ENCODE measurements at places on chromosomes 2 and 18.

DNA sequence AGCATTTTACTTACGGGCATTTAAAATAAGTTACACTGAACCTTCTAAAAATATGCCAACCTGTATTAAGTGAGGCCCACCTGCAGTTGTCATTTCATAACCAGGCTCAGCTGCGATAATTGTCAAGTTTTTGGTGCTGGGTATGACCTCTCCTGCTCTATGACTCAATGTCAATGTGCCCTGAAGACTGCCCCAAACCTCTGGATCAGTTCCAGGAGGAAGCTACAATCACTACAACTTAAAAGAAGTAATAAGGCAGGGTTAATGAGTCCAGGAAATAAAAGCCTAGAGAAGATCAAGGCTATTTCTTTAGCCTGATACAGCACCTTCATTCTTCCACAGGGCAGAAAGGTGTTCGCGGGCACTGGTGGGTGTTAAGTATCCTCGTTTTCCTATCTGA is 22.9 kb downstream of the POLR1A start:
- DNase-seq = no peak

GRCh38 chr2:219661955-219662395 is 34.5 kb downstream of the SLC4A3 start:
- no peak for DNase-seq

- DNase-seq = no peak
Observed at GRCh38 chr18:65869527-65869926, 118.7 kb downstream of the CDH7 start.

DNA sequence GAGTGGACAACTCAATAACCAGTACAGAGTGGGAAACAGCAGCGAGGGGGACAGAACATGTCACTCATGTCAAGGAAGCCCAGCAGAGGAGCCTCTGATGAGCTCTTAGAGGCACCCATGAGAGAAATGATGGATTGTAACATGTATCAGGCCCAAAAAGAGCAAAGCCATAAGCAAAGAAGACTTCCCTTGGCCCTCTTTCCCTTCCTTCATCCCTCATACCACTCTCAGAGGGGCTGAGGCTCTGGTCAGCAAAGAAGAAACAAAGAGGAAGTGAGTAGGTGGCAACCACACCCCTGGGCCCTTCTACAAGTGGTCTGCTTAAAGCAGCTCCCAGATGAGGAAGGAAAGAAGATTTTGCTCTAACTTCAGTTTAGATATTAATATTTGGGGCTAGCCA is 112.8 kb downstream of the CDC42EP3 start:
- no peak for DNase-seq

GRCh38 chr2:64330281-64331113 is 123.5 kb upstream of the LGALSL start:
- peak; percentile 55 for DNase-seq

DNA sequence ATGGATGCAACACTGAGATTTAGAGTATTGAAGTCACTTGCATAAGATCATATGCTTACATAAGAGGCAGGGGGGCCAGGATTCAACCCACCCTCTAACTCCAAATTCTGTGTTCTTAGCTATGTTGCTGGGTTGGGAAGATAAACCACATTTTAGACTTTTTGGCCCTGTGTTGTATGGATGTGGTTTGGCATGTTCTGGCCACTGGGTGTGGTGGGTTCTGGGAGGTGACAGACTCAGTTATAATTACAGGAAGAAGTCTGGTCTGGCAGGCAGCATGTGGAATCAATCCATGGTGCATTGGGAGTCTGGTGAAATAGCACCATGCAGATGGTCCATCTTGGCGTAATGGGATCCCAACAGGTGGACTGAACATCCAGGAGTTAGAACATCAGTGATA is 138.9 kb downstream of the LTBP1 start:
- DNase-seq = no peak

GRCh38 chr2:38499548-38500282 is 103.0 kb downstream of the HNRNPLL start:
- DNase-seq = no peak

DNA sequence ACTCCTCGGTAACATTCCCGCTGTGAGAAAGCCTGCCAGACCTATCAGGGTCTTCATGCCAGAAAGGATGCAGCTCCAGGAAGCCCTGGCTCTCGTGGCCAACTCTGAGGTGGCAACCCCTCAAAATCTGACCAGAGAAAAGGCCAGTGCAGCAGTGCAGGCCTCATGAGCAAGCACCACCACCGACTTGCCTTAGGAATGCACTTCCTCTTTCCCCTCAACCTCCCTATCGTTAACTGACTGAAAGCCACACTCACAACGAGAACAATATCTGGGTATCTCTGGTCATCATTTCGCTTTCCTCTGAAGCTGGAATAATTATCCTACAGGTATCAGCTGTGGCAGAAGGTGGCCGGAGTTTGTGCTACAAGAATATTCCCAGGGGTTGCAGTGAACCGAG is 101.4 kb upstream of the POU3F3 start:
- no peak for DNase-seq

DNA sequence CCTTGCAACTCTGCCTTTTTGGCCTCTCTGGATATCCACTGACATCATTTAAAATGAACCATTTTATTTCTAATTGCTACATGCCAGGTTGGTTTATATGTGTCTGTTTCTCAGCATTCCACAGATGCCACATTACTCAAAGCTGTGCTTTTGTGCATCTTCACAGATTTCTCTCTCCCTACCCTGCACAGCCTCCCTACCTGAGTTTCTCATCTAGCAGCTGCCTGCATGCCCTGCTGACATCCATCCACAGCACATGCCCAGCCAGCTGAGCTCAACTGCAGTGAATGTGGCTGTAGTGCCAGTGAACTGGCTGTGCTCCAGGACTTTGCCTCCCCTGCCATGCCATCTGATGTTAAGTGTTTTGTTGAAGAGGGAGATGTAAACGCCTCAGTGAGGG is 44.5 kb downstream of the PKP4 start:
- no peak for DNase-seq

DNA sequence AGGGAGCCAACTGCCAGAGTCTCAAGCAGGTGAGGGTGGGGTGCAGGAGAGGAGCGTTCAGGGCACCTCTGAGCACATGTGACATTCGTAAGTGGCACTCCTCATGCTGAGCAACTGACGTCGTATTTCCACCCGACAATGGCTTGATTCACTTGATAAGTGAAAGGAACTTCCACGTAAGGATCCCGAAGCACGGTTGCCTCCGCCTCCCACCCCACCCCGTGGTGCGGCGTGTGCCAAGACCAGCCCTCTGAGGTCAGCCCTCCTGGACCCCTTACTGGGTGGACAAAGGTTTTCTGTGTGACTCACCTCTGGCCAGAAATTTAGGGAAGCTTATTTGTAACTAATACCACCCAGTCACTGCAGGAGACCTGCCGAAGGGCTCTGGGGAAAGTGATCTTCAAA is 59.9 kb downstream of the AGAP1 start:
- no peak for DNase-seq

DNA sequence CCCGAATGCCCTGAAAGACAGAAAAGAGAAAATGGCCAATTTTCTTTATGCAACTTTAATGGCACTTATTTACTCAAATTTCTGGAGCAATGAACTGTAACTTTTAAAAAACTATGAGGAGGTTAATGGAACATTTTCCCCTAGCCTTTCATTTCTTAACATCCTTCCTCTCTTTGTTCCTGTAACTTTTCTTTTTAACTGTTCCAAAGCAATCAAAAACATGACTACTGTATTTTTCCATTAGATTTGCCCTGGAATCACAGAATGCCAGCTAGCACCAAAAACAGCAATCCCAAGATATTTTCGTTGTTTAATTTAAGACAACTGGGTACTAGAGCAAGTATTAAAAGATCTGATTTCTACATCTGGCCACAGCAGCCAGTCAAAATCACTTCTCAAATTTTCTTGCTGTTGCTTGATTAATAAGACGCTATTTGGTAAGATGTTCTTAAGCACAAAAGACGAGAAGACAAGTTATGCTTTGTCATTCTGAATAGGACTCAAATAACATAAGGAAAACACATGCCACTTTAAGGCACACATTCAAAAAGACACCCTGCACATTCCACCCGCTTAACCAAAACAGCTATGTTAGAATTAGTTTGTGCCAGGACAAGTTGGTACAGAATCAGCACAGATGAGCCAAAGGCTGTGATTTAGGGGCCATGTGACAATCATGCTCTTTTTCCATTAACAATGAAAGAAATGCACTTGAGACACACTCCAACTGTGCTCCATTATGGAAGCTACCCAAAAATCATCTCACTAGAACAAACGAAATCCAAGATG is 3.6 kb downstream of the STARD7 start:
- no peak for DNase-seq
